ENCODE measurements at places on chromosomes 16 and 17.

DNA sequence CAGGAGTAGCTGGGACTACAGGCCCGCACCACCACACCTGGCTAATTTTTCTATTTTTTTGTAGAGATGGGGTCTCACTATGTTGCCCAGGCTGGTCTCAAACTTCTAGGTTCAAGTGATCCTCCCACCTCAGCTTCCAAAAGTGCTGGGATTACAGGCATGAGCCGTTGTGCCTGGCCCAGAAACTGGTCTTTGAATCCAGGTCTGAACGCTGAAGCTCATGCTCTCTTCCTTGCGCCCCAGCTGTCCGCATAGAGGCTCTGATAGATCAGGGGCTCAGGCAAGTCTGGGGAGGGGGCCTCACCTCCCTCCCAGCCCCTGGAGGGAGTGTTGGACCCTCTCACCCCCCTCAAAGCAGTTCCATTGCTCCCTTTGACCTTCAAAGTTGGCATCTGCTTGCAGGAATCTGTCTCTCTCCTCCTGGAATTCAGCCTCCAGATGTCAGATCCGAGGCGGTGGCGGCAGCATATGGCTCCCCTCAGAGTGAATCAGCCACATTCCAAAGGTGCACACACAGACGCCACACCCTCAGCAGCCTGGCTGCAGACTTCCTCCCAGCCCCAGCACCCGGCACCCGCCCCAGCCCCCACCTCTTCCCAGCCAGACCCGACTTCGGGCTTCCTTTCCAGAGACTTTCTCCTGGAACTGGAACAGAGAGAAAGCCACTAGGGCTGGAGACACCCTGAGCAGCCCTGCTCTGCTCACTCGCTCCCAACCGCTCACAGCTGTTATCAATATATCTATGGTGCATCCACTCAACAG lies 16.9 kb upstream of the GLIS2 start:
- DNase-seq = no peak

GRCh38 chr17:42403150-42403549 lies 14.9 kb upstream of the STAT3 start:
- DNase-seq = no peak

DNA sequence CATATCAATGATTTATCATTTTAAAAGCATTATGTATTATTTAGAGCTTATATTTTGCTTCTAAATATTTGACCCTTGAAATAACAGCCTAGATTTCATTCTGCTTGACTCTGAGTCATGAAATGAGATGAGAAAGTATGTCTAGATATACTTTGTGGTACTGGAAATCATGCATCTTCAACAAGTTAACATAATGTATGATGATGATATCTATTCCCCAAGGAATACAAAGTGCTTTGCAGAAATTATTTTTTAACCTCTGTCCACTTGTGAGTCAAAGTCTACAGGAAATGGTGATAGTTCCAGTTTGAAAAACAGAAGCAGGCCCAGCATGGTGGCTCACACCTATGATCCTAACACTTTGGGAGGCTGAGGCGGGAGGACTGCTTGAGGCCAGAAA lies 36.1 kb downstream of the GOSR1 start:
- no peak for DNase-seq

DNA sequence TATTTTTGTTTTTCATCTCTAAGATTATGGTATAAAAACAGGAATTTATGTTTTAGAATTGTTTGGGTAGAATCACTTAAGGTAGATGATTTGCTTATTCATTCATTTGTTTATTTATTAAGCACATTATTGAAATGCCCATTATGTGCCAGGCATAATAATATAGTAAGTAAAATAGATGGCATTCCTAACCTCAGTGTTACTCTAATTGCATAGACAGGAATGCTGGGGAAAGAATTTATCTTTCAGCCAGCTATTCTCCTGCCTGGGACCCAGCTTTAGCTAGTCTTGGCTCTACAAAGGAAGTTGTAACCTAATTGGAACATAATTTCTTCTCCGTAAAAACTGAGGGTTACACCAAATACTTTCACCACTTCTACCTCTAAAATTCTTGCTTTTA lies 44.6 kb downstream of the NFAT5 start:
- no peak for DNase-seq

DNA sequence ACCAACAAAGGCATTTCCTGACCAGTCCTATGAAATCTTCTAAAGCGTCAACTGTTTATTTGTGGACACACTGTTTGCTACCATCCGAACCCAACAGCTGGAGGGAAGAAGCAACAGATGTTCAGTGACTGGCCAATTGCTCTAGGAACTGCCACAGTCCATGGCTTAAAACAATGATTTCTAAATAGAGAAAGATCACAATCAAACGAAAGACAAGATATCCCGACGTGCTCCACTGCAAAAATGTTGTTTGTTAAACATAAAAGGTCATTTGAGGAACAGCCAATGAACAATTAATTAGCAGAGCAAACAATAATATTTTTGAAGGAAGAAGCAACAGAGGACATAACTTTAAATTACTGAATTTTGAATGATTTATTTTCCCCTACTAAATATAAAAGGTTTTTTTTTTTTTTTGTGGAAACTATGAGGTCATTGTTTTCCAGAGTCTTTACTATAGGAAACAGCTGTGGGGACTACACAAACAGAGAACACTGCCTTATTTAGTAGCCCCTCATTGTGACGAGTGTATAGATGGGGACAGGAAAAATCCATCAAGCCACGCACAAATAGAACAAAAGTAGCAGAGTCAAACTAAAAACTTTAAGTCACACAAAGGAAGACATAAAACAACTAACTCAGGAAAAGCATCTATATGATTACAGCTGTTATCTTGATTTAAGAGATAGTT lies 17.2 kb downstream of the USP31 start:
- no peak for DNase-seq

DNA sequence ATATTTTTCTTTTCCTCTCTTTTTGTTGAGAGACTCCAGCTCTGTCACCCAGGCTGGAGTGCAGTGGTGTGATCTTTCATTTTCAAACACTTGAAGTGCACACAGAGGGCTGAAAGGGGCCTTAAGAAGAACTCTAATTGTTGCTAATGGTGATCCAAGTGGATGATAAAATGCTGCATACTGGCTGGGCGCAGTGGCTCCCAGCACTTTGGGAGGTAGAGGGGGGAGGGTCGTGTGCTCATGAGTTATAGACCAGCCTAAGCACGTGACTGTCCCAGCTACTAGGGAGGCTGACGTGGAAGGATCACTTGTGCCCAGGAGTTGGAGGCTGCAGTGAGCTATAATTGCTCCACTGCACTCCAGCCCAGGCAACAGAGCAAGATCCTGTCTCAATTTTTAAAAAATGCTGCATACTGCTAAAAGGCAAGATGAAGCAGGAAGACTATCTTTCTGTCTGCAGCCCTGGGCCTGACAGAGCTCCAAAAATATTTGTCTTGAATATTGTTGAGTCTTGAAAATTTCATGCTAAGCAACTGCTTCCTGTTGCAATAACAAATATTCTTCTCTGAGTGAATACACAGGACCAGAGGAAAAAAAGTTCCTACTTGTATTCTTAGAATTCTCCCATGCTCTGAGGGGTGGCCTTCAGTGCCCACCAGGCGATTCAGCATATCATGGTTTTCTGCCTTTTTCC lies 63.7 kb upstream of the AKTIP start:
- no peak for DNase-seq

GRCh38 chr17:44778656-44779210 lies 19.9 kb downstream of the ADAM11 start:
- DNase-seq = no peak
